ENCODE measurements at places on chromosomes 4 and X. TPM values are rescaled to one million over a fixed set of nuclear protein-coding genes. Genes with fewer than 3 reads are reported as not detected.

GRCh38 chr4:73388887-73389286 is 15.2 kb upstream of the ALB start:
- no peak for DNase-seq

DNA sequence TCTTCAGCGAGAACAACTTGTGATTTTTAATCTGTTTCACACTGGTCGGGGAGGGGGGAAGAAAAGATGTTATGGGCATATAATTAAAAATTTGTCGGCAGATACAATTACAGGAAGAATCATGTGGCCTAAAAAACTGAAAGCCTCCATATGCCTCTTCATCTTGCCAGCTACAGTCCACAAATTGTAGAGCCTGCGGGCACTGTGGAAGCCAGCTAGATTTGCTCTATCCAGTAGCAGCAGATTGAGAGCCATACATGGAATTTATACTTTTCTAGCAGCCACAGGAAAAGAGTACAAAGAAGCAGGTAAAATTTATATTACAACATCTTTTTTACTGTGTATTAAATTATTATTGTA is 147.3 kb downstream of the TBL1X start:
- DNase-seq = no peak

DNA sequence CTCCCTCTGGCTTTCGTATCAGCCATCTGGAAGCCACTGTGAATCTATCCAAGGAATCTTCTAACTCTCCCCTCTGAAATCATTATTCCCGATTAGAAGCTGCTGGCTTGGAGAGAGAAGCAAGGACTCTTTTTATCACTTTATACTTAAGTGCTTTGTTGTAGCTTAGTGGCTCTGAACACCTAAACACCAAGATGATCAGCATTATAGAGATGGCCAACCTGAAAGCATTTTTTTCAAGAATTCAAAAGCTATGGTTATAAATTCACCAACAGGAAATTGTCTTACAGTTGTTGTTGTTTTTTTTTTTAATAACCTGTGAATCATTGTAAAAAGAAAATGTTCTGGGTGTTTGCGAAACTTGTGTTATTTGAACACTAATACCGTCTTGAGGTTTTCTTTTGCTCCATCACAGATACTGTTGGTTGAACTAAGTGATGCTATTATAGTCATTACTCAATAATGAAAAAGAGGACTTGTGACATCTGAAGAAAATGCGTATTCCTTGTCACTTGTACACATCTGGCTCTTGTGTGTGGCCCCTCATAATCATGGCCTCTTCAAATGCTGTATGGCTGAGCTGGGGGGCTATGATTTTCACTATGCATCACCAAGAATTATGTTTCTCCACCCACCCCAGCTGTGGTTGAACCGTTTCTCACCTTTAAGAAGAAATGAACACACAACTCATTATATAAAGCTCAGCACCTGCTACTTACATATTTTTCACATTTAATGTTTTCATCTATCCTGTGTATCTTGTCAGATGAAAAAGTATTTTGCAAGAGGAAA is 11.8 kb upstream of the SMIM43 start:
- DNase-seq = no peak

DNA sequence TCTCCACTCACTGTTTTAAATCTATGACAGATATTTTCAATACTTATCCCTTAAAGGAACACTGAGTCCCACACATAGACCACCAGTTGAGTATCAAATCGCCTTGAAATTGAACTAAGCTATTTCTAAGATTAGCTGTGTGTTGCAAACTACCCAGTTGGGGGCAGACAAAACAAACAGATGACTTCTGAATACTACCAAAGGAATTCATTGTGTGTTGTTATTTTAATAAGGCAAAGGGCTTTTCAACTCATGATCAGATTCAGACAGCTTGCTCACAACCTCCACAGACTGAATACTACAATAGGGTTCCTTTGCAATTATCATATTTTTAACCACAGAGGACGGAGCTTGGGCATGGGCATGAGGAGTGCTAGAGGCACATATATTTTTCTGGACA is 283.0 kb upstream of the GPC4 start:
- no peak for DNase-seq

GRCh38 chr4:113502906-113503305 is 258.6 kb downstream of the CAMK2D start:
- DNase-seq = no peak

DNA sequence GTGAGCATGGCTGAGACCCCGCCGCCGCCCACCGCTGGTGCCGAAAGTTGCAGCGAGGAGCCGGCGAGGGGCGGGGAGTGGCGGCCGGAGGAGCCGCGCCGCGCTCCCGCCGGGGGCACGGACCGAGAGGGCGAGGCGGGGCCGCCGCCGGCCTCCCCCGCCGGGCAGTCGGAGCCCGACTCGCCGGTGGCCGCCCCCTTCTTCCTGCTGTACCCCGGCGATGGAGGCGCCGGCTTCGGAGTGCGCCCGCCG is 16.5 kb downstream of the UTP3 start:
- DNase-seq = no peak

- DNase-seq = no peak
These were observed 82.7 kb upstream of the DHRSX start for GRCh38 chrX:2583194-2584162.

DNA sequence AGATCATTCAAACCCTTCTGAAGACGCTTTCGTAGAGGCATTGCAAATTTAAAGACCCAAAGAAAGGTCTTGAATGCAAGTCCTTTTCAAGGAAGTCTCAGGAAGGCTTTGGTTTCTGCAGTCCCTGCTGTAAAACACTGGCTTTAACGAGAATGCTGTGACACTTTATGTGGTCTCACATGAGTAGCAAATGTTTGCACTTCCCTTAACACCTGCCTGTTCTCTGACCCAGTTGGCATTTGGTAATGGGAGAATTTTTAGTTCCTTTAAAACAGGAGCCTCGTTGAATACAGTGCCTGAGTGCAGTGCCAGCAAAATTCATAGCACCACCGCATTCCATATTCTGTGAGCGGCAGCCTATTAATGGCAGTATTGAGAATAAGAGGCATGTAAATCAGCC is 330.5 kb upstream of the PRKX start:
- DNase-seq = no peak

- DNase-seq = no peak
These were observed 490.8 kb downstream of the RAPGEF2 start for GRCh38 chr4:159593681-159594080.

DNA sequence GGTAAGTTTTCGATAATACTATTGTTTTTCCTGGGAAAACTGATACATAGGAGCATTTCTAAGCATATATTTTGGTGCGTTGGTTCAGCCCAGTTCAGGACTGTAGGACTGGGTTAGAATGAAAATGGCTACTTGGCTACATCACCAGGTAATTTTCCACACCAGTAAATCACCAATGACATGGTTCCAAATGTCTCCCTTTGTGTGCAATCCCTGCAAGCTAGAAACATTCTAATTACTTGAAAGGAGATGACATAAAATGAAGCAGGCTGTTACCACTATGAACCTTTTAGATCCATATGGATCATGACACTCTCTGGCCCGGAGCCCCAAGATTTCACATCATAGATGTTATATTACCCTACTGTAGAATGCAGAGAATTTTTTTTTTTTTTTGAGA is 577.4 kb upstream of the FTHL17 start:
- no peak for DNase-seq

DNA sequence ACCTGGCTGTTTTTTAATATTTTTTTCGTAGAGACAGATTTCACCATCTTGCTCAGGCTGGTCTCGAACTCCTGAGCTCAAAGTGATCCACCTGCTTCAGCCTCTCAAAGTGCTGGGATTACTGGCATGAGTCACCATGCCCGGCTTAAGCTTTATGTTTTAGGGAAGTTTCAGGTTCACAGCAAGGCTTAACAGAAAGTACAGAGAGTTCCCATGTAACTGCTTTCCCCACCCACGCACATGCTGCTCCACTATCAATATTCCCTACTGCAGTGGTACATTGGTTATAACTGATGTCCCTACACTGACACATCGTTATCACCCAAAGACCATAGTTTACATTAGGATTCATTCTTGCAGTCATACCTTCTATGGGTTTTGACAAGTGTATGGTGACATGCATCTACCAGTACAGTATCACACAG is 62.7 kb downstream of the PRPS1 start:
- DNase-seq = no peak

GRCh38 chrX:74277846-74278245 is 26.1 kb upstream of the ZCCHC13 start:
- no peak for DNase-seq

Gene GLUD2
- 2.5 TPM for polyA plus RNA-seq

Gene PCYT1B
- polyA plus RNA-seq = 2.0 TPM

Gene SFRP2
- polyA plus RNA-seq = 35.7 TPM

Gene HSFX4
- 0.61 TPM for polyA plus RNA-seq

Gene NXF2B
- not detected for polyA plus RNA-seq

Gene GPR82
- 0.06 TPM for polyA plus RNA-seq

Gene PRSS48
- not detected for polyA plus RNA-seq

Gene UGT8
- polyA plus RNA-seq = 0.32 TPM

Gene MAD2L1
- polyA plus RNA-seq = 14.4 TPM

Gene FAT4
- 14.2 TPM for polyA plus RNA-seq

Data from forelimb muscle (tissue), 1 donor.